ENCODE measurements at places on chromosomes 12 and 14. TPM values are rescaled to one million over a fixed set of nuclear protein-coding genes. Genes with fewer than 3 reads are reported as not detected.

GRCh38 chr12:69318225-69318624 is 30.0 kb upstream of the LYZ start:
- DNase-seq = no peak
- H3K4me1 ChIP-seq = no peaks in the 10 kb centered on the region
- H3K27me3 ChIP-seq = no peaks in the 10 kb centered on the region
- no peak overlapping the region for H3K27ac ChIP-seq
- H3K4me3 ChIP-seq = no peak overlapping the region

- H3K27me3 ChIP-seq = no peaks in the 10 kb centered on the region
- DNase-seq = no peak
- H3K36me3 ChIP-seq = no peaks in the 10 kb centered on the region
- H3K4me3 ChIP-seq = no peak overlapping the region
These were observed 425.8 kb upstream of the FOXG1 start for GRCh38 chr14:28340816-28341215.

DNA sequence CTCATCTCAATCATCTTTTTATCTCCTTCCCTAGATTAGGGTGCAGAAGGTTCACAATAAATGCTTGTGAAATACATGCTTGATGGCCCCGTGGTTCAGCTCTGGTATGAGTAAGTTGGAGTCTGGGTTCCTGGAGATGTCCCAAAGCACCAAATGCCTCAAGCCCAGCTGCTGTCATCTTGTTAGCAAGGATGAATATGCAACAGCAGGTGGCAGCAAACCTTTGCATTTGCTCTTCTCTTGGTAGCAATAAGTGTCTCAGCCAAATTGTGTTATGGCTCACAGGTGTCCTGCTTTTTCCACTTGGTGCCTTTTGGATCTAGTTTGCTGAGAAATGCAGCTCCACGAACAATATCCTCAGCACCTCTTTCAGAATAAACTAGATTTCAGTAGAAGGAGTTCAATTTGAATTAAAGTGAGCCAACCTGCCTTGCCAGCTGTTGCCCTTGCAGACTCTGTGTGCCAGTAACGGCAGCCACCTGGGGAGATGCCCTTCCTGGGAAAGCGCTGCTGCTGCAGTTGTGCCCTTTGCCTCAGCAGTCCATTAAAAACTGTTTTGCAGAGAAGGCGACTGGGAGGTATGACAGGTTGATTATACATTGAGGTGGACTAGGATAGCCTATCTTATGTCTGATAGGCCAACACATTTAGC is 417.3 kb downstream of the SNAPC1 start:
- H3K4me1 ChIP-seq = no peaks in the 10 kb centered on the region
- no peaks in the 10 kb centered on the region for H3K36me3 ChIP-seq
- DNase-seq = peak; percentile 9
- H3K4me3 ChIP-seq = no peak overlapping the region
- H3K27me3 ChIP-seq = peaks cover 20% of the 10 kb centered on the region
- no peak overlapping the region for H3K27ac ChIP-seq

GRCh38 chr12:31950088-31950487 is 9.1 kb upstream of the RESF1 start:
- no peaks in the 10 kb centered on the region for H3K36me3 ChIP-seq
- H3K4me3 ChIP-seq = no peak overlapping the region
- peak overlapping the region; percentile 64 for H3K27ac ChIP-seq
- no peaks in the 10 kb centered on the region for H3K27me3 ChIP-seq
- H3K4me1 ChIP-seq = peaks cover 32% of the 10 kb centered on the region

- H3K27me3 ChIP-seq = no peaks in the 10 kb centered on the region
- peaks cover 41% of the 10 kb centered on the region for H3K36me3 ChIP-seq
- peaks cover 14% of the 10 kb centered on the region for H3K4me1 ChIP-seq
- DNase-seq = no peak
These were observed 11.7 kb downstream of the SP1 start for GRCh38 chr12:53391724-53392123.

GRCh38 chr14:94571950-94572349 is 9.3 kb upstream of the SERPINA5 start:
- no peak overlapping the region for H3K27ac ChIP-seq
- no peak overlapping the region for H3K4me3 ChIP-seq
- no peak for DNase-seq
- H3K27me3 ChIP-seq = no peaks in the 10 kb centered on the region
- H3K4me1 ChIP-seq = no peaks in the 10 kb centered on the region

GRCh38 chr12:54045868-54046521 is 7.6 kb upstream of the HOXC4 start:
- H3K4me3 ChIP-seq = no peak overlapping the region
- peaks cover 2% of the 10 kb centered on the region for H3K27me3 ChIP-seq
- H3K4me1 ChIP-seq = peaks cover 21% of the 10 kb centered on the region
- DNase-seq = no peak
- H3K27ac ChIP-seq = no peak overlapping the region
- H3K36me3 ChIP-seq = no peaks in the 10 kb centered on the region

GRCh38 chr12:53552361-53553327 is 45.4 kb upstream of the NPFF start:
- DNase-seq = no peak
- H3K27ac ChIP-seq = no peak overlapping the region
- H3K27me3 ChIP-seq = no peaks in the 10 kb centered on the region
- H3K4me1 ChIP-seq = no peaks in the 10 kb centered on the region

PRH2 gene
- not detected for total RNA-seq

DNA sequence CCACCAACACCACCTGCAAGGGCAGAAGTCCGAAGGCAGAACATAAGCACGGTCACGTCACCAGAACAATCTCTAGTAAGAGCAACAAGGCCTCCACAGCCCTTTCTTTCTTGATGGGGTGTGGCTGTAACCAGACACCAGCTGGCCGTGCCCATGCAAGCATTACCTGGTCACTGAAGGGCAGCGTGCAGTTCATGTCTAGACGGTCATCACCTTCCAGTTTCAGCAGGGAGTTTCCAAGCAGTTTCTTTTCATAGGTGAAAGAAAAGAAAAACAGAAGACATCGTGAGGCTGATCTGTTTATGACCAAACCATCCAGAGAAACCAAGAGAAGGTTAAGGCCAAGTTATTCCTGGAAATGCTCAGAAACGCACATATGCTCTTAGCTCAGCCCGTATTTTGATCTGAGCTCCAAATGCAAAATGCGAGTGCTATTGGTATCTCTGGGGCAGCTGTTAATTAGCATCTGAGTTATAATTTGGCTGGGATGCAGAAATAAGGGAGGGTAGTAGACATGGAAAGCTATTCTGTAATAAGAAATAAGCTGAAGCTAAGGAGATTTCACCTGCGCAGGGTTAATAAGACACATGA is 42.5 kb downstream of the PRKAB1 start:
- H3K4me1 ChIP-seq = no peaks in the 10 kb centered on the region
- DNase-seq = no peak
- H3K36me3 ChIP-seq = peaks cover 2% of the 10 kb centered on the region
- H3K27ac ChIP-seq = no peak overlapping the region

GRCh38 chr12:116389990-116390389 is 112.5 kb upstream of the MED13L start:
- H3K27ac ChIP-seq = no peak overlapping the region
- H3K36me3 ChIP-seq = no peaks in the 10 kb centered on the region
- no peak overlapping the region for H3K4me3 ChIP-seq

DNA sequence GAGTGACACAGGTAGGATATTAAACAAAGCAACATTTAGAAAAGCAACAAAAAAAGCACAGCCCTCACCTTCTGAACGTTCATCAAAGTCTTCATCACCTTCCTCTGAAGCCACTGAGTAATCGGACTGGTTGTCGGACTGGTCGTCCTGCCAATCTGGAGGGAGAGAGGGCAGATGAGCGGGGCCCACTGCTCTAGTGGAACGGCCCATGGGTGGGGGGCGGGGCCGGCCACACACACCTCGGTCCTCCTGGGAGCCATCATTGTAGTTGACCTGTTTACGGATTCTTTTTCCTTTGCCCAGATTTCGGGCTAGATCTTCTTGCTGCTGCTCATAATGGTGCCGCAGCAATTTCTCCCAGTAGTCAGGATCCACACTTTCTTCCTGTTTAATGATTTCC is 14.9 kb upstream of the NOP2 start:
- no peaks in the 10 kb centered on the region for H3K4me1 ChIP-seq
- no peaks in the 10 kb centered on the region for H3K27me3 ChIP-seq
- no peak for DNase-seq
- peaks cover 13% of the 10 kb centered on the region for H3K36me3 ChIP-seq
- H3K4me3 ChIP-seq = no peak overlapping the region

GRCh38 chr14:102939820-102940561 is 17.5 kb downstream of the AMN start:
- H3K27ac ChIP-seq = no peak overlapping the region
- H3K4me3 ChIP-seq = no peak overlapping the region
- H3K36me3 ChIP-seq = no peaks in the 10 kb centered on the region
- DNase-seq = no peak
- H3K27me3 ChIP-seq = no peaks in the 10 kb centered on the region

DNA sequence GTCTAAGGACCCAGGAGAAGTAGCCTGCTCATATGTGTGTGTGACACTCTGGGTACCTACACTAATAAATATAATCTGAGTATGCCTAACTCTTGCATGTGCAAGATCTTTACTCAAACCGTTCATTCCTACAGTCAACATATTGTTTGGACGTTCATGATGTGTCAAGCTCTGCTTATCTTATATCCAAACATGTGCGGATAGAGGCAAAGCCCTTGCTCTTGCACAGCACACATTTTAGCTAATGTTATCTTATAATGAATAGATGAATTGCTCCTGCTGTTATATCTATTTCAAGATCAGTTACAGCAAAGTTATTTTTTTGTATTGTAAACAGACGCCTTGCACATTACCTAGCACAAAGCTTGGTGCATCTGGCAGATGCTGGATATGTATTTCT is 228.4 kb upstream of the FLRT2 start:
- no peak for DNase-seq
- no peaks in the 10 kb centered on the region for H3K4me1 ChIP-seq
- no peaks in the 10 kb centered on the region for H3K36me3 ChIP-seq
- no peak overlapping the region for H3K4me3 ChIP-seq
- no peak overlapping the region for H3K27ac ChIP-seq

ADAM21 gene
- not detected for total RNA-seq

GRCh38 chr12:66916189-66916588 is 237.3 kb upstream of the GRIP1 start:
- no peaks in the 10 kb centered on the region for H3K27me3 ChIP-seq
- H3K27ac ChIP-seq = no peak overlapping the region
- no peak for DNase-seq
- H3K4me1 ChIP-seq = no peaks in the 10 kb centered on the region

SRGAP1 gene
- 0.22 TPM for total RNA-seq

GRCh38 chr14:71967704-71968103 is 35.5 kb downstream of the RGS6 start:
- H3K27me3 ChIP-seq = no peaks in the 10 kb centered on the region
- H3K36me3 ChIP-seq = no peaks in the 10 kb centered on the region
- no peak overlapping the region for H3K27ac ChIP-seq
- DNase-seq = no peak

- no peak overlapping the region for H3K27ac ChIP-seq
- DNase-seq = no peak
- H3K27me3 ChIP-seq = no peaks in the 10 kb centered on the region
- no peaks in the 10 kb centered on the region for H3K36me3 ChIP-seq
- no peak overlapping the region for H3K4me3 ChIP-seq
These were observed 33.3 kb downstream of the DIO3 start for GRCh38 chr14:101594511-101595148.

ETFBKMT gene
- total RNA-seq = 2.4 TPM

DNA sequence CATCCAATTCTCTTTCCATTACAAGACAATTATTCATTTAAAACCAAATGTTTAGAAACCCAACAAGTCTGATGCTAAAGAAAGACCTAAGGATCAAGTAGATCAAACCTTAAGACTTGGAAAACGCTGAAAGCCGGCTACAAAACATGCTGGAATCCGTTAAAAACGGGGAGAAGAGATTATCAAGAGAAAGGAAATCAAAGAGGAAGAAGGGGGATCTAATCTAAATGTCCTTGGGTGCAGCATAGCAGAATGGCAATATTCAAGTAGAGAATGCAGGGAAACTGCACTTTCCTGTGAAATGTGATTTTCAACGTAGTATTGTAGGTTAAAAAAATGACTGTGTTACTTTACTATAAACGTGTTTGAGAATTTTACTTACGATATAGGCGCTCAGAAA is 1.3 kb downstream of the PPP1R13B start:
- no peak overlapping the region for H3K27ac ChIP-seq
- peaks cover 14% of the 10 kb centered on the region for H3K4me1 ChIP-seq
- H3K4me3 ChIP-seq = peak overlapping the region; percentile 66
- no peak for DNase-seq

DNA sequence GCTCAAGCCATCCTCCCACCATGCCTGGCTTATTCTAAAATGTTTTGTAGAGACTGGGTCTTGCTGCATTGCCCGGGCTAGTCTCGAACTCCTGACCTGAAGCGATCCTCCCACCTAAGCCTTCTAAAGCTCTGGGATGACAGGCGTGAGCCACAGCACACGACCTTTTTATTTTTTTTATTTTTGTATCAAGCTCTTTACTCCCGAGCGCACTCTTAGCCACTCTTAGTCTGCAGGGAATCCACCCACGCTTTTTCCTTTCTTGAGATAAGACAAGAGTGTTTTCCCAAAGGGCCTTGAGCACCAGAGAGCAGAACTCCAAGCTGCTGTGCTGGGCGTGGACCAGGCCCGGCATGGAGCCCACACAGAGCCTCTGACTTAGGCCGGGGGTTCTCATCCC is 23.4 kb downstream of the MAP1LC3B2 start:
- H3K27me3 ChIP-seq = no peaks in the 10 kb centered on the region
- H3K36me3 ChIP-seq = no peaks in the 10 kb centered on the region
- H3K4me1 ChIP-seq = no peaks in the 10 kb centered on the region
- DNase-seq = no peak
- H3K27ac ChIP-seq = no peak overlapping the region
- no peak overlapping the region for H3K4me3 ChIP-seq

- H3K4me3 ChIP-seq = no peak overlapping the region
- no peaks in the 10 kb centered on the region for H3K36me3 ChIP-seq
- no peak overlapping the region for H3K27ac ChIP-seq
- no peaks in the 10 kb centered on the region for H3K27me3 ChIP-seq
- no peaks in the 10 kb centered on the region for H3K4me1 ChIP-seq
- DNase-seq = no peak
These were observed 390.7 kb downstream of the C12orf75 start for GRCh38 chr12:105721051-105721825.

GRCh38 chr12:124617615-124618014 is 50.2 kb upstream of the NCOR2 start:
- no peak overlapping the region for H3K27ac ChIP-seq
- H3K27me3 ChIP-seq = peaks cover 3% of the 10 kb centered on the region
- peaks cover 4% of the 10 kb centered on the region for H3K4me1 ChIP-seq
- no peak for DNase-seq
- H3K4me3 ChIP-seq = no peak overlapping the region

GRCh38 chr14:22084393-22085281 is 411.0 kb upstream of the OR4E1 start:
- peak; percentile 71 for DNase-seq
- H3K4me3 ChIP-seq = no peak overlapping the region
- H3K4me1 ChIP-seq = no peaks in the 10 kb centered on the region
- no peaks in the 10 kb centered on the region for H3K36me3 ChIP-seq
- H3K27me3 ChIP-seq = no peaks in the 10 kb centered on the region

RBP5 gene
- total RNA-seq = 0.63 TPM

DNA sequence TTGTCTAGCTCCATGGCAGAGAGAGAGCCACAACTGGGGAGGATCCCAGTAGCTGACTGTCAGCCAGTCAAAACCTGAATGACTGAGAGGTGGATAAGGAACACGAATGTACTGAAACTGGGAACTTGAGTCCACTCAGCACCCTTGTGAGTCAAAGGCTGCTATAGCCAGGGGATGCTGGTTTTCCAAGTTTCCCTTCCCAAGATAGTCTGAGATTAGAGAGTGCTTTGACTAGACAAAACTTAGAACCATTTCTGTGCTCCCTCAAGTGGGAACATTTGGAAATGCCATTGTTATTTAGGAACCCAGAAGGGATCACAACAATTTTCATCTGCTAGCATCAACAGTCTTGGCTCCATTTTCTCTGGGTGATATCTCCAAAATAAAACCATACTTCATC is 4.0 kb downstream of the PRKAG1 start:
- H3K4me3 ChIP-seq = no peak overlapping the region
- no peak overlapping the region for H3K27ac ChIP-seq
- peaks cover 30% of the 10 kb centered on the region for H3K36me3 ChIP-seq
- no peak for DNase-seq
- peaks cover 13% of the 10 kb centered on the region for H3K4me1 ChIP-seq
- no peaks in the 10 kb centered on the region for H3K27me3 ChIP-seq
